ENCODE measurements at places on chromosomes 5 and 9.

- no peak for DNase-seq
Observed at GRCh38 chr5:53425687-53426511, 54.5 kb upstream of the FST start.

DNA sequence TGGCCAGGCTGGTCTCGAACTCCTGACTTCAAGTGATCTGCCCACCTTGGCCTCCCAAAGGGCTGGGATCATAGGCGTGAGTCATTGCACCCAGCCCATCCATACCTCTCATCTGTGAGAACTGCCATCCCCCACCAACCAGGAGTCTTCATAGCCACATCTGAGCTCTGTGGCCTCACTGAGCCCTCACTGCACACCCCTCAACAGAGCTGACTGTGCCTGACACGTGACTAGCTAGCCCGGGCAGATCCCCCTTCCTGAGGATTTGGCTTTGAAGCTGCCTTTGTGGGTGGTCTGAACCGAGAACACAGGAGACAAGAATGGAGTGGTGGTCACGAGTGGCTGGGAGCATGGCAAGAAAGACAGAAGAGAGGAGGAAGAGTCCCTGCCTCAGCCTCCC, 15.6 kb downstream of the AK8 start:
- no peak for DNase-seq

DNA sequence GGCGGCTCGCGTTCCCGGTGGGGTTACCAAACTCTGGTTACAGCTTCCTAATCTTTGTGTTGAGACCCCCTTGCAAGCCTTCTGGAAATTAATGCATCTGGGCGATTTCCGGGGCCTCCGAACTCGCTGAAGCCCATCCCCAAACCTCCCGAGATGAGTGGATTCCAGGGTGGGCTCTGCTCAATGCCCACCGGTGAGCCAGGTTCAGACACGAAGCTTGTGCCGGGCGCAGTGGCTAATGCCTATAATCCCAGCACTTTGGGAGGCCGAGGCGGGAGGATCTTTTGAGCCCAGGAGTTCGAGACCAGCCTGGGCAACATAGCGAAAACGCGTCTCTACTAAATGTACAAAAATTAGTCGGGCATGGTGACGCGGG, 356 bp upstream of the HACD4 start:
- no peak for DNase-seq

DNA sequence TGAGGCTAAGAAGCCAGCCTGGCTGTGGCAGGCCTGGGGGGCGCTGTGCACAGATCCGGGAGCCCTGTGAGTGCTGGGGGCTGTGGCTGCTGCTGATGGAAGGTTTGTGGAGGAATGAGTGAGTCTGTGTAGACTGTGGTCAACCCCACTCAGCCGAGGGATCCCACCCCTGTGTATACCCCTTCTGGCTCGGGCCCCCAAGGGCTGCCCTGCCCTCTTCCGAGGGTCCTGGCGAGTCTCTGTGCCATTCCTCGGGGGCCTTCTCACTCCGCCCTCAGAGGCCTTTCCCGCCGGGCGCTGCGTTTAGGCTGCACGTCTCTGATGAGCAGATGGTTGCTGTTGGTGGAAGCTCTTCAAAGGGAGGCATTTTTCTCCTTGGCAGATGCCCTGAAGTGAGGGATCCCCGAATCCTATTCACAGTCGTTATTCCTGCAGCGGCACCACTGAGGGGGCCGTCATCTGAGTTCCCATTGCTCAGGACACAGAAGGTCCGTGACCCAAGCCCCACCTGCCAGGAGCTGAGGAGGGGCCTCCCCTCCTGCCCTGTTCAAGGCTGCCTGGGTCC, 94.1 kb downstream of the RXRA start:
- no peak for DNase-seq

DNA sequence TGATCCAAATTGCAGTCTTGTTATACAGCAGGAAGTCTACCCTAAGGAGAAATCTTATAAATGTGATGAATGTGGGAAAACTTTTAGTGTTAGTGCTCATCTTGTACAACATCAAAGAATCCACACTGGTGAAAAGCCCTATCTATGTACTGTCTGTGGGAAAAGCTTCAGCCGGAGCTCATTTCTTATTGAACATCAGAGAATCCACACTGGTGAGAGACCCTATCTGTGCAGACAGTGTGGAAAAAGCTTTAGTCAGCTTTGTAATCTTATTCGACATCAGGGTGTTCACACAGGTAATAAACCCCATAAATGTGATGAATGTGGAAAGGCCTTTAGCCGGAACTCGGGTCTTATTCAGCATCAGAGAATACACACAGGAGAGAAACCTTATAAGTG, 10.4 kb downstream of the ZNF189 start:
- DNase-seq, result no peak

DNA sequence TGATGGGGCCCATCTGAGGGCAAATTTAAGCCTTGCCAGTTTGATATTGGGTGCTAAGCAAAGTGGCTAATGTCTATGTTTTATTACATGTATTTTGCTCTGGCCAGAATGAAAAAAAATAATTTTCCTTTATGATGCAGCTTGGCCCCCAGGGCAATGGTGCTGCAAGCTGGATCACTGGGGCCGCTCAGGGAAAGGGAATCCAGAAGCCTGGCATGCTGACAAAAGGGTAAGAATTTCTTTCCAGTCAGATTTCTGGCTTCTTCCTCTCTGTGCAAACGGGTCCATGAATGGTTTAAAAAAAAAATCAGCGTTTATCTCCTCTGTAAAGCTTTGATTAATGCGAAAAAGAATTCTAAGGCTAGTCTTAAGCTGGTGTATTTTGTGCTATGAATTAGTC, 138.4 kb downstream of the MAPKAP1 start:
- peak; percentile 20 for DNase-seq

All from astrocyte of the hippocampus (primary cell).